ENCODE measurements at places on chromosomes 6 and 20.

DNA sequence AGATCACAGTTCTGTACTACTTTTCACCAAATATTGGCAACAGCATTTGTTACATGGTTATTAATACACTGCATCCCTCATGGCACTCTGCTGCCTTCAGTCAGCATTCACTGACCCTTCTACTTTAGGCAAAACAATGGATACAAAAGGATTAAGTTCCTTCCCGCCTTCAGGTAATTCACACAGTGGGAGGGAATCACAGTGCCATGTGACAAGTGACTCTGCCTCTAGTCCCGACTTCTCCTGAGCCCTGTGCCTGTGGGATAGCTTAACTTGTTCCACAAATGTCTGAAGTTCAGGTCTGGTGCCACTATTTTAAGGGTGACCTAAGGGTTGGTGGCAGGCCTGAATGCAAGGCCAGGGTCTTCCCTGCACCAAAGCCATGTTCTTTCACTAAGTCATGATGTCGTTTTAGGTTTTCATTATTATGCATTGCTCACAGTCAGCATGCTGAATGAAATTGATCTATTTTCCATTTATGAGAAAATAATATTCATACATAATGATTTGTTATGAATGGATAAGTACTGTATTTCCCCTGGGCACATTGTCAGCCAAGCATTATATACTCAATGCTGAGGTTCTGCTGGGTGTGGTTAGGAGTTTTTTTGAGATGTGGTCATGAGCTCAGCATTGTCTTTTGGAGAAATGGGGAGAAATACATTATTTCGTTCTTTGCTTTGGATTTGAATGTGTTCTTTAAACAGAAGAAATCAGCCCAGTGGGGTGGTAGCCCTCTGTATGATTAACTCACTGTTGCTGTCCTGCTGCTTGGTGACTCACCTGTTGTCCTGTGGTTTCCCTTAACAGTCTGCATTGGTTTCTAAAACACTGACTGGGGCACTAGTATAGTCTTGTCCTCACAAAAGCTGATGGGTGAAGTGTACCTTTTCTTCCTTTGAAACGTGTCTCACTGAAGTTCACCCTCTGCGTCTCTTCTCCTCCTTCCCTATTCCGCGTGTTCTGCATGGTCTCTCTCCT is 66.4 kb downstream of the AFDN start:
- DNase-seq: no peak

- DNase-seq: no peak
These were observed 123.7 kb upstream of the MCHR2 start for GRCh38 chr6:100117680-100118079.

DNA sequence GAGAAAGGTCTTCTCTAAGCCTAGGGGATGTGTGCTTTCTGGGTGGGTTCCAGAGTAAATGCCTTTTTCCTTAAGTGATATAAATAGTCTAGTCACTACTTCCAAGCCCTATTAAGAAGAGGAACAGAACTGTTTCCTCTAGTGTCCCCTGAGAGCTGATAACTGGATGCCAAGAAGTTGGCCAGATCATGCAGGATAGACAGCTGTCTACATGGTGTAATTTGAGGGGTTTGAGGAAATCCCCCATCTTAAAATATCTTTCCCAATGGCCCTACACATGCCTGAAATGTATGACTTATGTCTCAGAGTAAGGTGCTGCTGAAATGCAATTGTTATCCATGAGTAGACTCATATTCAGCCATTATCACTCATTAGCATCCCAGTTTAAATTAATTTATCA is 20.2 kb upstream of the PIM1 start:
- no peak for DNase-seq

- no peak for DNase-seq
These were observed 150.7 kb upstream of the LAMP5 start for GRCh38 chr20:9363673-9364072.

DNA sequence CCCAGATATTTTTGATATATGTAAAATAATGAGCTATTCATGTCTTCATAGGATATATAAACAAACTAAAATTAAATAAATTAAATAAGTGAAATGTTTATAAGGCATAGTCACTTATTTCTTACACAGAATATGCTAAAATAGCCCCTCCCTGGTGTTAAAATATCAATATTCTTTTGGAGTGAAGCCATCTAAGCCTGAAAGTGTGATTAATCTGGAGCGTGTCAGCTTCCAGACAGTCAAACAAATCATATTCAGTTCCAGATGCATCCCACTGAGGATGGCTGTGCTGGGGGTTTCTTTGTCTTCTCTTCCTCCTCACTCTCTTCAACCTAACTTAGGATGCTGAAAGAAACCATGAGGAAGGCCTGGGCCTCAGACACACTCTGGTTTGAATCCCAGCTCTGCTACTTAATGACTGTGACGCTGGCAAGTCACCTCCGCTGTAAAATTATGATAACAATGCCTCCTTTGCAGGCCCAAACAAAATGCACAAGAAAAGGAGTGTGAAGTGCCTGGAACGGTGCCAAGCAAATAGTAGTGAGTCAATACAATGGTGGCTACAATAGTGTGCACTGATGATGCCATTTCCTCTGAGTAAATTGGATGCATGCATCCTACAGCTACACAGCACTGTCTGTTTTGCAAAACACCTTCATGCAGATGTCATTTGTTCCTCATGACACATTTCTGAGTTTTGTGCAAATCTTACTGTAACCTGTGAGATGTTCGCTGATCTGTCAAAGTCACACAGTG is 161.4 kb downstream of the FOXC1 start:
- no peak for DNase-seq

GRCh38 chr6:150006961-150007464 is 18.3 kb downstream of the RAET1L start:
- DNase-seq: no peak

DNA sequence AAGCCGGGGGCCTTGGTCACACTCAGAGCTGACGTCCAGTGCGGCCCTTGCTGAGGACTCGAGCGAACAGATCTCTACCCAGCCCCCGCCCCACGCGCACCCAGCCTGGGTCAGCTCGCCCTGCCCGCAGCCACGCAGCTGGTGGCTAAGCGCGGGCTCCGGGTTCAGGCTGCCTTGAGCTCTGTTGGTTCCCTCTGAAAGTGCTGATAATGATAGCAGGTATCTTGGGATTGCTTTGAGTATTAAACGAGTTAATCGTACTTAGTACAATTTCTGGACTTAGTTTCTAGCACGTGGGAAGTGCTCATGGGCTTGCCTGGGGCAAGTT is 88.1 kb upstream of the TGM3 start:
- no peak for DNase-seq

- DNase-seq: no peak
These were observed 52.2 kb upstream of the UNC93A start for GRCh38 chr6:167238694-167239467.

- peak; percentile 3 for DNase-seq
These were observed 26.2 kb downstream of the SLC16A10 start for GRCh38 chr6:111113336-111114086.

DNA sequence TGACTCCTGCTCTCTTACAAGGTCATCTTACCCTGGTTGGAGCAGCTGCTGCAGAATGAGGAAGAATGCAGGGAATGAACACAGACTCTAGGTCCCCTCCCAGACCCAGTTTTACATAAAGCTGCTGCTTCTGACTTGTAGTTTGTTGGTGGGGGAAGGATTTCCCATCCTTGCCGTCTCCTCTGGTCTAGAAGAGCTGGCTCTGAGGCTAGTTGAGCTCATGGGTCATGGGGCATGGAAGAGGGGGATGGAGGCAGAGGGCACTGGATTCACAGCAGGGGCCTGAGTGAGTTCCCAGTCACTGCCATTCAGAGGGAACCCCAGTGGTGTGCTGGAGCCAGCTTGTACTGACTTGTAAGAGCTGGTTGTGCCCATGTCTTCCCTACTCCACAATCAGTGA is 9.2 kb upstream of the GUCA1A start:
- no peak for DNase-seq

DNA sequence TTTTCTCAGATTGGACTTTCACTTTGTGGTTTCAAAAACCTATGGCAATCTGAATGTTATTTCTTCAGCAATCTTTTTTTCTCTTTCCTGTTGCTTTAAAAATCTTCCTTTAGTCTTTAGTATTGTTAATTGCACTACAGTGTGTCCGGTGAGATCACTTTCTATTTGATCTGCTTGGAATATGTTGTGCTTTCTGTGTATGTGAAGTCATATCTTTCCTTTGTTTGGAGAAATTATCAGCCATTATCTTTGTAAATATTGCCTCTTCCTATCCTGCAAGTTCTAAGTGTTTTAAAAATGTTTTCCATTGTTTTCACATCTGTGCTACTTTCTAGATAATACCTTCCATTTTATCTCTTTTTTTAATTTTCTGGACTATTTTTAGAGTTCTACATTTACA is 171.4 kb upstream of the PRSS16 start:
- no peak for DNase-seq

DNA sequence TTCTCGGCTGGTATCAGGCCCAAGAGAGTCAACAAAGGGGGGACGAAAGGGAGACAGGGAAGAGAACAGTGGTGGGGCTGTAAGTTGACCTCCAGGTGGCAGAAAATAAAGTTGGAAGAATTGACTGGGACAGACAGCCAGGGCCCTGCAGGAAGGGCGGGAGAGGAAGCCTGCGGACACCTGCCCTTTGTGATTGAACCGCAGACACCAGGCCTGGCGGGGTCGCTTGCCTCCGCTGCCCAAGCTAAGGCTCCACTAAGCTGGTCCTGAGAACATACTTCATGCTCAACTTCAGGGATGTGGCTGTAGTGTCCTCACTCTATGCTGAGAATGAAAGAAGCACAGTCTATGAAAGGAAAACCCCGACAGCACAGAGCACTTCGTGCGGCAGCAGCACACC is 53.8 kb downstream of the RPP40 start:
- DNase-seq: no peak

DNA sequence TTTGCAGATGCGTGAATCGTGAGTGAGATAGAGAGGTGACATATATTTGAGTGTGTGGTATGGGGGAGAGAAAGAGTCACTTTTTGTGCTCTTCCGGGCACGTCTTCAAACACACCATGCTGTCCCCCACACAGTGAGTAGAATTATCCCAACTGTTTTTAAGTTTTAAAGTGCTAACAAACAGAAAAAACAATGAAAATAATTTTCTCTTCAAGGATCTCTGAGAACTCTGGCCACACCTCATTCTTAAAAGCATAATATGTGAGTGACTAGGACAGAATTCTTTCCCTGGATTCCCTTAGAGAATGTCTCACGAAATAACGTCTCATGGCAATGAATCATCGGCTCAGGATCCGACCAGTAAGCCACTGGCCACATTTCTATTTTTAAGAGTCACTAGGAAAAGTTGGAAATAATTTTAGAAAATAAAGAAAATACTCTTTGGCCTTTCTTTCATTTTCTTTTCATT is 235.7 kb upstream of the ZNF217 start:
- peak; percentile 95 for DNase-seq

- DNase-seq: no peak
These were observed 25.6 kb upstream of the NOX3 start for GRCh38 chr6:155481215-155481614.

DNA sequence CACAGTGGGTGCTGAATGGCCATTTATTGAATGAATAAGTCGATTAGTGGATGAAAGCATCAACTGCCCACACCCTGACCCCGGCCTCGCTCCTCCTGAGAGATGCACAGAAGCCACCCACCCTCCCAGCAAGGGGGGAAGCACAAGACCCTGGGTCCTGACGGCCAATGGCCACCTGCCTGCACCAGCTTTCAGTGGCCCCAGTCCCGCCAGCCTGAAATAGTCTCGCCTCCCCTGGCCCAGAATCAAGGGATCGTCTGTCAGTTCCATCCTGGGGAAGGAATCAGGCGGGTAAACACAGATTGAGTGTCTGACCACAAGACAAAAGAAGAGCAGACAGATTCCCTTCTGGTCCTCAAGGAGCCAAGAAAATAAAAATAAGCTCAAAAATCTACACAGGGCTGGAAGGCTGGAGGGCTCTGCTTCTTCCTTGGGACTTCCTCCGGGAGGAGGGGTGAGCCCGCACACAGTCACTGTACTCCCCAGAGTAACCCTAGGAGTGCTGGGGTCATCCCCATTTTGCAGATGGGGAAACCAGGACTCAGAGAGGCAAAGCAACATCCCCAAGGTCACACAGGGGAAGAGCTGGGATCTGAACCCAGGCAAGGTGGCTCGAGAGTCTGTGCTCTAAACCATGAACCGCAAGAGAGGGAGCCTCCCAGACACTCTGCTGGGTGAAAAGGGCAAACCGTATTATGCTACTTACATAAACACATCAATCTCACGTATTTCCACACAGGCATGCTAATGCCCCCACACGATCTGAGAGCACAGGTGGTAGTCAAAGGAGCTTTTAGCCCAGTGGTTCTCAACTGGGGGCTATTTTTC is 7.8 kb downstream of the PREX1 start:
- no peak for DNase-seq

GRCh38 chr6:6968731-6969552 is 138.8 kb upstream of the RREB1 start:
- DNase-seq: no peak

DNA sequence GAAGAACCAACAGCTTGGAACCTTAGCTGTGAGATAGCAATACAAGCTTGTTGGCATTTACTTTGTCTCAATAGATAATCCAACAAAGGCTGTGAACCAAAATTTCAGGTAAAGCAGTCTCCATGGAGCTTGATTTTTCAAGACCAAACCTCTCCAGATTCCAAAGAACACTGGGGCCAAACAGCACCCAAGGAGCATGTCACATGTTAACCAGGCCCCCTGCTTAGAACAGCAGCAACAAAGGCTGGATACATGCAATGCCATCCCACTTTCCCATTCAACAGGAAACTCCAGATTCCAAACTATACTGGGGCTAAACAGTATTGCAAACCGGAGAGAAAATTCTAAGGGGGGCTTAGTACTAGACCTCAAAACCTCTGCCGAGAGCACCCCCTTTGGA is 15.8 kb upstream of the RNASET2 start:
- DNase-seq: no peak

- DNase-seq: no peak
These were observed 356.9 kb downstream of the CDKAL1 start for GRCh38 chr6:20891161-20891560.

DNA sequence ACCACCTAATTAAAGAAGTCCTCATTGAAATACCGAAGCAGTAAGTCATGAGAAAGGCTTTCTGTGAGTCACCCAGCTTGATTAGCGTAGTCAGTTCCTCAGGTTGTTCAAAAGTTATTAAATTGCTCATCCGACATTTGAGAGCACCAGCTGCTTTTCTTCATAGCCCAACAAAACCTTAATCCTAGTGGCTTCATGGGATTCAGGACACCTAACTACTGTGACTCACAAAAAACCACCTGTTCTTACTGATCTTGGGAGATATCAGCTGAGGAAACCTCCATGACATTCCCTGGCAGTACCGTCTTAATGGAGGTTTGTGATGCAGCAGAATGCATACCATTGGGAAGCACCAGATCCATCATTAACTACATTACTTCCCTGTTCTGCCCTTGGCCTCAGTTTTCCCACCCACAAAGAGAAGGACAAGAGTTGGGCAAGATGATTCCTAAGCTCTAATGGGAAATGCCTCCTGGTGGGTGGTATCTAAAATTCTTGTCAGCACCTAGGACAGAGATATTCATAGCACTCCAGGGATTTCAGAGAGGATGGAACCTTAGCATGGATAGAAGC is 103.8 kb downstream of the KHDC1L start:
- DNase-seq: peak; percentile 55

- no peak for DNase-seq
These were observed 89.1 kb downstream of the GRIK2 start for GRCh38 chr6:101482606-101483005.

GRCh38 chr6:148747145-148747470 is 278 bp downstream of the UST start:
- peak; percentile 27 for DNase-seq

GRCh38 chr6:118902726-118903125 is 8.8 kb downstream of the ASF1A start:
- DNase-seq: no peak
